ENCODE measurements at places on chromosomes 6 and 20. TPM values are rescaled to one million over a fixed set of nuclear protein-coding genes. Genes with fewer than 3 reads are reported as not detected.

DNA sequence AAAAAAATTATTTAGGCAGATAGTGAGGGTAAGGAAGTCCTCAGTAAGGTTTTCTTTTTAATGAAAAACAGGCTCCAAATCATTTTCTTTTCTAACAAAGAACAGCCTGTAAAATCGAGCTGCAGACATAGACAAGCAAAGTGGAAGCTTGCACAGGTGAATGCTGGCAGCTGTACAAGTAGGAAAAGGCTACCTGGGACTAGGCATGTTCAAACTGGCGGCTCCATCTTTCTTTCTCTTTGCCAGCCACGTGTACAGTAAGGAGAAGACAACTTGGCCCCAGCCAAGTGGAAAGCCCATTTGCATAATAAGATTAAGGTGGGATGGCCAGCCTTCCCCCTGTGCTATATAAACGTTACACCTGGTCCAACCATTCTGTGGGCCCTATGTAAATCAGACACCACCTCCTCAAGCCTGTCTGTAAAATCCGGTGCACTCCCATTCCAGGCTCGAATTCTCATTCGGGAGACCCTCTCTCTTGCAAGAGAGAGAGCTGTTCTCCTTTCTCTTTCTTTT is 27.0 kb upstream of the SLC2A12 start:
- no peaks in the 10 kb centered on the region for H3K36me3 ChIP-seq
- no peak overlapping the region for H3K27ac ChIP-seq
- DNase-seq: no peak
- H3K4me3 ChIP-seq: no peak overlapping the region
- H3K27me3 ChIP-seq: no peaks in the 10 kb centered on the region

- no peaks in the 10 kb centered on the region for H3K27me3 ChIP-seq
- H3K27ac ChIP-seq: no peak overlapping the region
- H3K4me1 ChIP-seq: no peaks in the 10 kb centered on the region
- DNase-seq: no peak
- H3K4me3 ChIP-seq: no peak overlapping the region
- no peaks in the 10 kb centered on the region for H3K36me3 ChIP-seq
Observed at GRCh38 chr6:127402890-127403617, 56.1 kb downstream of the KIAA0408 start.

DNA sequence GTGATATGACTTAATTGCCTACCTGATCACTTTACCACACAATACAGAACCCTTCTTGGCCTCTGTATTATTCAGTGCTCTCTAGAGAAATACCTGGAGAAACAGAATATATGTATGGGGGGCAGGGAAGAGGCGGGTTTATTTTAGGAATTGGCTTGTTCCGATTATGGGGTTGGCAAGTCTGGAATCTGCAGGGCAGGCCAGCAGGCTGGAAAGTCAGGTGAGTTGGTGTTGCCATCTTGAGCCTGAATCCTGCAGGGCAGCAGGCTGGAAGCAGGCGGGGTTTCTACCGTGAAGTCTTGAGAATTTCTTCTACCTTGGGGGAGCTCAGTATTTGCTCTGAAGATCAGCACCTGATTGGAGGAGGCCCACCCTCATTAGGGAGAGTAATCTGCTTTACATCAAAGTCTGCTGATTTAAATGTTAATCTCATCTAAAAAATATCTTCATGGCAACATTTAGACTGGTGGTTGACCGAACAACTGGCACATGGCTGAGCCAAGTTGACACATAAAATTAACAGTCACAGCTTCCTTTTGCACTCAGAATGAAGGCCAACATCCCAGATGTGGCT is 193.9 kb downstream of the ZDHHC14 start:
- H3K4me1 ChIP-seq: peaks cover 7% of the 10 kb centered on the region
- no peaks in the 10 kb centered on the region for H3K36me3 ChIP-seq
- no peak overlapping the region for H3K4me3 ChIP-seq
- no peak overlapping the region for H3K27ac ChIP-seq

DNA sequence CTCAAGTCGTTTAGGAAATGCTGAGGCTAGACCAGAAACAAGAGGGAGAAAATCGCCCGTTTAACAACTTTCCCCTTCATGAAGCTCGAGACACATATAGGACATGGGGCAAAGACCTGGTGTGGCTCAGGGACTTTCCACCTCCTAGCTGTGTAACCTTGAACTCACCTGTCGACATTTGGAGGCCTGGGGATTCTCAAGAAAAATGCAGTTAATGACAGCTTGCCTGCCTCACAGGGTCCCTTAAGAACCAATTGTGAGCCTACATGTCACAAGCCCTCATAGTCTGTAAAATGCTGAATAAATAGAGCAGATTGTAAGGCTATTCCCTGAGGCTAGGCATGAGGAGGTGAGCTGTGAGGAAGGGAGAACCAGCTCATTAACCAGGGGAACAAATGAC is 35.1 kb downstream of the MGME1 start:
- no peak overlapping the region for H3K4me3 ChIP-seq
- no peaks in the 10 kb centered on the region for H3K27me3 ChIP-seq
- no peaks in the 10 kb centered on the region for H3K36me3 ChIP-seq
- no peaks in the 10 kb centered on the region for H3K4me1 ChIP-seq
- DNase-seq: no peak

DNA sequence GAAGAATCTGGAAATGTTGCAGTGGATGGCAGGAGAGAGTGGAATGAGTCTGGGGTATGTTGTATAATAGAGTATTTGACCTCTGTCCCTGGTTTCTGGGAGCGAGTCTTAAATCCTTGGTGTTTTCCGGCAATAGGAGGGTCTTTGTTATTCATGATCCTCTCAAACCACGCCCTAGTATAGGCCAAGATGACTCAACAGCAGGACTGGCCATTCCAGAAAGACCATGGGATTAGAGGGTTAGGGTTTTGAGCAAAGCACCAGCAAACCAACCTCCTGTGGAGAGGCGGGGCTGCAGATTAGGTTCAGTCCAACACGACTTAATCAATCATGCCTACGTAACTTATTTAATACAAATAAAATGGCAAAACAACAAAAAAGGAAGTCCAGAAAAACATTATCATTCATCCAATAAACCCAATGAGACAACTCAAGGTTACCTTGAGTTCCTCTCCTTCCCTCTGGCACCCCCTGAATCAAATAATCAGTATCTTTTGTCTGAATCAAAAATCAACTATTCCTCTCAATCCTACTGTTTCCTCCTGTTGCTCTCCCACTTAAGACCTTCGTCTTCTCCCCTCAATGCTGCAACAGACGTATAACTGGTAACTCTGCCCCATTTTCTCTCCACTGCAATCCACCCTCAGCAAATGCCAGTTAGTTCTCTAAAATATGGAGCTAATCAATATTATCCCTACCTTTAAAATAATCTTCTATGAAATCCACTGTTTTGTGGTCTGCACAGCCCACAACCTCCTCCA is 15.5 kb downstream of the HUS1B start:
- no peaks in the 10 kb centered on the region for H3K27me3 ChIP-seq
- no peak overlapping the region for H3K4me3 ChIP-seq
- H3K36me3 ChIP-seq: no peaks in the 10 kb centered on the region
- no peak for DNase-seq
- H3K27ac ChIP-seq: no peak overlapping the region

DNA sequence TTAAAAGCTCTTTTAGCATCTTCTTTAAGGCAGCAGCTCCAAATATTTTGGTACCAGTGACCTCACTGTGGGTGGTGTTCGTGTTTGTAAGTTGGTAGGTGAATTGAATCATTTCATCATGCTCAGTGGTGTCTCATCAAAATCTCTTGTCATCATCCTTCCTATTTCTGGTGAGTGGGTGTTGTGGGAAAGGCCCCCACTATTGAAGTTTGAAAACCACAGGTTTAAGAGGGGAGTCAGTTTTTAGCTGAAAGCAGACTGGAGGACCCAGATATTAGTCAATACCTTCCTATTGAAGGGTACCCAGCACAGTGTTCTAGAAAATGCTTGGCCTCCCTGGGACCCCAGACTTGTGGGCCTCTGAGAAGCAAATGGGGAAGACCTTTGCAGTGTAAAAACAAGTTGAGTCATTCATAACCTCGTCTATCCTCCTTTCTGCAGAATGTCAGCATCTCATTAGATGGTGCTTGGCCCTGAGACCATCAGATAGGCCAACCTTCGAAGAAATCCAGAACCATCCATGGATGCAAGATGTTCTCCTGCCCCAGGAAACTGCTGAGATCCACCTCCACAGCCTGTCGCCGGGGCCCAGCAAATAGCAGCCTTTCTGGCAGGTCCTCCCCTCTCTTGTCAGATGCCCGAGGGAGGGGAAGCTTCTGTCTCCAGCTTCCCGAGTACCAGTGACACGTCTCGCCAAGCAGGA is 3.7 kb downstream of the PIM1 start:
- no peaks in the 10 kb centered on the region for H3K27me3 ChIP-seq
- H3K4me3 ChIP-seq: peak overlapping the region; percentile 99
- H3K27ac ChIP-seq: no peak overlapping the region
- H3K36me3 ChIP-seq: peaks cover 28% of the 10 kb centered on the region
- no peak for DNase-seq

DNA sequence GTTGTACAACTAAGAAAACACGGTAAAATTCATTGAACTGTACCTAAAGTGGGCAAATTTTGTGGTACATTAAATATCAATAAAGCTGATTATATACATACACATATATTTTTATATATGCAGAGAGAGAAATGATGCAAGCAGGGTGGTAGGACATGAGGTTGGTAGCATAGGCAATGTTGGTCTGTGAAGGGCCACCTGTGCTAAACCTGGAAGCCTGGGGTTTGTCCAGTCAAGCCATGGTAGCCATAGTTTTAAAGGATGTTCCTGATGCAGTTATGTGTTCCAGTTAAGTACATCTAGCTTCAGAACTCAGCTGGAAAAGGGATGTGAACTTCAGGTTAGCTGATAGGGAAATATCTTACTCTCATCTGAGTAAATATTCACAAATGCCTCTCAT is 60.1 kb downstream of the TRIM38 start:
- H3K4me3 ChIP-seq: no peak overlapping the region
- peaks cover 24% of the 10 kb centered on the region for H3K4me1 ChIP-seq
- H3K27me3 ChIP-seq: no peaks in the 10 kb centered on the region
- no peak for DNase-seq

DNA sequence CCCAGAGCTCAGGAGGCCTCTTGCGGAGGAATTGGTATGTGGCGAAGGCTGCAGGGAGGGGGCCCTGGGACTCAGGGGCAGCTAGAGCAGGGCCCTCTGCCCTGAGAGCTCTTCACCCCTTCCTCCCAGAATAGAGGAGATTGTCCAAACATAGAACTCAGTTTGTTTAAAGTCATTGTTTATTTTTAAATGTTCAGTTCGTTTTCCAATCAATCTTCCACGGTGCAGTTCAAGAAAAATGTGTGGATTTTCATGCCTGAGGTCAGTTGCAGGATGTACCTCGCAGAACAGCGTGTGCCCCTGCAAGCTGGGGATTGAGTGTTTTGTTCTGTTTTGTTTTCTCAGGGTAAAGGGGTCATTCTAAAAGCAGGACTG is 37.2 kb downstream of the MGME1 start:
- no peak overlapping the region for H3K4me3 ChIP-seq
- H3K4me1 ChIP-seq: peaks cover 15% of the 10 kb centered on the region
- H3K36me3 ChIP-seq: no peaks in the 10 kb centered on the region
- H3K27ac ChIP-seq: no peak overlapping the region
- DNase-seq: no peak

DNA sequence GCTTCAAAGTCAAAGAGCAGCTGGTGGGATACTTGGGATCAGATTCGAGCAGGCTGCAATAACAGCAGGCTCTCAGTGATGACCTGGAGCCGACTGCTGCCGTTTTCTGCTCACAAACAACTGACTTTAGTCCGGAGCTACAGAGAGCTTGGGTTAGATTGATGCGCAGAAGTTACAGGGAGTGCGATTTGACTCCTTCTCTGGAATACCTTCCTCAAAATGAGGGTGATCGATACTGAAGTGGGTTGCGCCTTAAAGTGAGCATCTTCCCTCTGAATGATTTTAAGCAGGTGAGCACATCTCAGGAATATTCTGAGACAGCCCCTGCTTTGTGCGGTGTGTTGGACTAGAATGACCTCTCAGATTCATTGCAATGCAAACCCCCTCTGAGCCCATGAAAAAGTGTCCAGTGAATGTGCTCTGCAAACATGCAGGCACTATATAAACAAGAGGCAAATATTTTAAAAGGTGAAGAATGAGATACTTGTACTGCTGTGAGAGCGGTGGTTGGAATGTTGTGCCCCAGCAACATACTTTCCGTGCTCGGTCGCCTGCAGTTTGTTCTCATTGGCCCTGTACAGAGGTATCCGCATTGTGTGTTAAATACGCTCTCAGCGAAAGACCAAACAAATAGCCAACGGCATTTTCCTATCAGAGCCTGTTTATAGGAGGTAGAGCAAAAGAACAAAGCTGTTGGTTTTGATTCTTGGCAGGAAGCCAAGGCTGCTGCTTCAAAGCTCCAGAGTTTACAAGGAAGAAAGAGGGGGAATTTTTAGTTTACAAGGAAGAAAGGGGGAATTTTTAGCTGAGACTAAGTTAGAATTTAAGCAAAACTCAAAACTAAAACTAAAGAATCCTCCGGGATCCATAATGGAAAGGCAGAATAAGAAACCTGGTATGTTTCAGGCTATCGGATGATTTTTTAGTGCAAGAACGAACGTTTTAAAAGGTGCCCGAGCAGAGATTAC is 67.7 kb downstream of the PHACTR2 start:
- no peak for DNase-seq
- H3K27ac ChIP-seq: peak overlapping the region; percentile 79
- no peaks in the 10 kb centered on the region for H3K36me3 ChIP-seq
- H3K27me3 ChIP-seq: no peaks in the 10 kb centered on the region
- H3K4me3 ChIP-seq: peak overlapping the region; percentile 37

The LRRC73 gene
- total RNA-seq: 0.54 TPM

The NEDD9 gene
- 181 TPM for total RNA-seq

The CPNE5 gene
- 0.85 TPM for total RNA-seq

The TIAM2 gene
- total RNA-seq: 22.1 TPM

The ZNF334 gene
- 0.49 TPM for total RNA-seq

The BEND6 gene
- total RNA-seq: 0.27 TPM

The VGLL2 gene
- not detected for total RNA-seq

The XKR7 gene
- total RNA-seq: not detected
